ENCODE measurements at places on chromosomes 3 and 15.

GRCh38 chr3:4063916-4064574, 239.1 kb upstream of the SETMAR start:
- no peak for DNase-seq

GRCh38 chr15:38440353-38441129, 13.4 kb upstream of the FAM98B start:
- DNase-seq, result peak; percentile 45

- no peak for DNase-seq
These were observed 30.7 kb downstream of the XXYLT1 start for GRCh38 chr3:195240171-195240701.

DNA sequence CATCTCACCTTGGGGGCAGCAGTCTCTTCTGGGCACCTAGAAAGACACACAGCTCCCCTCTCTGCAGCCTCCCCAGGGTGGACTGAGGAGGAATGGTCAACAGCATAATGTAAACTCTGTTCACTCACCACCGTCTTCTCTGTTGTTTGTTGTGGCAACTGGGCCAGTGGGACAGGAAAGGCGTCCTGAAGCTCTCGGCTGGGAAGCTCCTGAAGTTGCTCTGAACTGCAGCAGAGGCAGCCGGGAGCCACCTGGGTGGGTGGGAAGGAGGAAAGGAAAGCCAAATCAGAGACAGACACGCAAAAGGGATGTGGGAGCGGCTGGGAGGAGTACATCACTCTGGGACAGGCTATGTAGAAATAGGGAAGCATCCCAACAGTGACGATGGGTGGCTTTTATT, 52.7 kb downstream of the MYLK start:
- DNase-seq, result no peak

DNA sequence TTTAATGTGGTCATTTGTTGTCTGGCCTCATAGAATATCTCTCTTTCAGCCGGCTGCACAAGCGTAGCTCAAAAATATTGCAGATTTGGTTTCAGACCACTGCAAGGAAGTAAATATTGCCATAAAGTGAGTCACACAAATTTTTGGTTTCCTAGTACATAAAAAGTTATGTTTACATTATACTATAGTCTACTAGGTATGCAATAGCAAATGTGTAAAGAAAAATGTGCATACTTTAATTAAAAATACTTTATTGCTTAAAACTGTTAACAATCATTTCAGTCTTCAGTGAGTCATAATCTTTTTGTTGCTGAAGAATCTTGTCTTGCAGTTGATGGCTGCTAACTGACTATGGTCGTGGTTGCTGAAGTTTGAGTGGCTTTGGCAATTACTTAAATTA, 425.1 kb upstream of the ROBO1 start:
- no peak for DNase-seq

DNA sequence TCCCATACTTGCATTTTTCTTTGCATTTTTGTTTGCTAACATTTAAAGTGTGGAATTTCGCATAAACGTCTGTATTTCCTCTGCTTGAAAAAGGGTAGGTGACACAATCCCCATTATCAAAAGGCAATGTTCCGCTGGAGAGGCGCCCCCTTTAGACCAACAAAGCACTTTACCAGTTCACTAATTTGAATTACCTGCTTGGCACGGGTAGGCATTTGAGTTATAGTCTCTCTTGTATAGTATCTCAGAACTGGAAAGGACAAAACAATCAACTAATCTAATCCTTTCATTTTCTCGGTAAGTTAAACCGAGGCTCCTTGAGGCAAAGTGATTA, 775 bp upstream of the CCDC39 start:
- no peak for DNase-seq

DNA sequence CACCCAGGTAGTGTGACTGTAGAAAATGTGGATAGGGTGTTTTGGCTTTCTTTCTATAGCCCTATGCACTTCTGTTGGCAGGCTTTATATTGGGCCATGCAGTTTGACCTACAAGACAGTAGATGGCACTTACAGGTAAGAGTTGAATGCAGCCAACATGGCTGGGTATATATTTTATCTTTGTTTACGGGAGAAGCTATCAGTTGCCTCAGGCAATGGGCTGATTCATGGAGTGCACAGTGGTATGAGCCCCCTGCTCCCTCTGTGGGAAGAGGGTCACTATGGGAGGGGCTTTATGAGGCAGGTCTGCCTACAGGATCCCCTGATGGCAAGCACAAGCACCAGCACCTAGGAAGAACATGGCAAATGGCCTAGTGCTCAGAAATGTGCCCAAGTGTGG, 301.2 kb upstream of the CDIN1 start:
- no peak for DNase-seq

Data from activated CD4-positive, CD25-positive, alpha-beta regulatory T cell treated with anti-CD3 and anti-CD28 coated beads, Interleukin-2, amount 50 U/mL, for 72 hours (primary cell).